ENCODE measurements at places on chromosomes 12 and 14.
A peak's percentile ranks its signal among the peaks of the same experiment; 100 is the strongest.

GRCh38 chr12:58502226-58502625 lies 418.1 kb downstream of the LRIG3 start:
- no peak for DNase-seq

GRCh38 chr12:25529738-25530137 lies 23.3 kb downstream of the LMNTD1 start:
- DNase-seq = no peak

DNA sequence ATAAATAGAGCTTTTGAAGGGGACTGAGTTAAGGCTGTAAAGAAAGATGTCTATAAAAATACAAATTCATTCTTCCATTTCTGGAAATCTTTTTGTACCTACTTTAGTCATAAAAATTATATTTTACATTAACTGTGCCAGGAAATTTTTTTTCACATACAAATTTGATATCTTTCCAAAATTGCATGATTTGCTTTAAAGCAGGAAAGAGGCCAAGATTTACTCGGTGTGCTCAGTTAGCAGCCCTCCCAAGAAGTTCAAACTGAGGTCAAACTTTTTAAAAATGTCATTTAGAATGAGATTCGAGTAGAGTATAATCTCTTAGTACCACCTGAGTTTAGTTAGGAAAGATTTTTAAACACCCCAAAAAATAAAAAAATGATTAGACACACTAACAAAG lies 173.2 kb upstream of the GRIP1 start:
- DNase-seq = no peak

DNA sequence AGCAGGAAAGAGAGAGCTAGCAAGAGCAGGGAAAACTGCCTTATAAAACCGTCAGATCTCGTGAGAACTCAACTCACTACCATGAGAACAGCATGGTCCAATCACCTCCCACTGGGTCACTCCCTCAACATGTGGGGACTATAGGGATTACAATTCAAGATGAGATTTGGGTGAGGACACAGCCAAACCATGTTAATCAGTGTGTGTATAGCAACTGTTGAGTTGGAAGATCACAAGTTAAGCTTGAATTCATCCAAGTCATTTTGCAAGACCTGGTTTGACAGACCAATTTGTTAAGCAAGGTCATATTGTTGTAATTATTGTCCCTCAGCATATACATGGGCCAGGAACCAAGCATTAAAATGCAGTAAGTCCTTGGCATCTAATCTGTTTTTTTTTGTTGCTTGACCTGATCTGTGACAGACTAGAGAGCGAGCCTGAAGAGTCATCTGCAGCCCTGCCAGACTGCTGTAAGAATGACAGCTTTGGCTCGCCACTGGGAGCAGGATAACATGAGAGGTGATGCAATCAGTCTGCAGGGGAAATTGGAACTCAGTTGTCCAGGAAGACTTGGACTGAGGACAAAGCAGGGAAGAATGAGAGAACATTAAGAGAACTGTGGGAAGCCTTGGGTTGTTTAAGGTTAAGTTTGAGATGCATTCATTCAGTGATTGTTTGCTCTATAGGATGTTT lies 297.6 kb upstream of the SEL1L start:
- no peak for DNase-seq

DNA sequence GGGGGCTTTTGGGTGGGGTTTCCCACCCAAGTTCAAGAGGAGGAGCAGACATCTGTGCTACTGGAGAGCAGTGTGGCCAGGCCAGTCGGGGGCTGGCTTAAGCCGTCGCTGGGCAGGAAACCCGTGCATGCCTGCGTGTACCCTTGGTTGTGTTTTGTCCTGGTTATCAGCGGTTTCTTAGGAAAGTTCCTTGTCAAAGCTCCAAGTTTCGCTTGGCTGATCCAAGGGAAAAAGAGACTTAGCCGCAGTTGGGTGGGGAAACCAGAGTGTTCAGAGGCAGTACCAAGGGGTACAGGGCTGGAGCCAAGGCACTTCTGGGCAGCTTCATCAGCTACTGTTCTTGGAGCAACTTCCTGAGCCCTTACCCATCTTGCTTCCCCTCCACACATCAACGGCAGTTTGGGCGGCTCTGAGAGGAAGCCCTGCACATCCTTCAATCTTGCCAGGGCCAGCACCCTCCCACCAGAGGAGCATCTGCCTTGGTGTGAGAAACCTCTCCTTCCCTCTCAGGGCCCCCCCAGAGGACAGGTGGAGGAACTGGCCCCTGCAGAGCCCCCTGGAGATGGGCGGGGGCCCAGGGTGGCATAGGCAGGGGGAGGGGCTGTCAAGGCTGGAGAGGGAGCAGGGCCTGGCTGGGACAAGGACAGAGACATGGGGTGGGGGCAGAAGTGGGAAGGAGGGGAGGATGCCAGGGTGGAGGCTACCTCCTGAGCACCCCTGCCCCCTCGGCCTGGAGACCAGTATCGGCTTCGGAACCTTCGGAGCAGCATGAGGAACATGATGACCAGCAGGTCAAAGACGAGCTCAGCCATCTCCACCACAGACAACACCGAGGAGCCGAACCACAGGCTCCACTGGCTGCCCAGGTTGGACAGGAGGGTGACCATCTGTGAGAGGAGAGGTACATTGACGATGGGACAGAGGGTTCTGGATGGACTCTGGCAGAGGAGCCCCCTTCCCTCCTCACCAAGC lies 5.8 kb upstream of the TNFRSF1A start:
- DNase-seq = peak; percentile 82

DNA sequence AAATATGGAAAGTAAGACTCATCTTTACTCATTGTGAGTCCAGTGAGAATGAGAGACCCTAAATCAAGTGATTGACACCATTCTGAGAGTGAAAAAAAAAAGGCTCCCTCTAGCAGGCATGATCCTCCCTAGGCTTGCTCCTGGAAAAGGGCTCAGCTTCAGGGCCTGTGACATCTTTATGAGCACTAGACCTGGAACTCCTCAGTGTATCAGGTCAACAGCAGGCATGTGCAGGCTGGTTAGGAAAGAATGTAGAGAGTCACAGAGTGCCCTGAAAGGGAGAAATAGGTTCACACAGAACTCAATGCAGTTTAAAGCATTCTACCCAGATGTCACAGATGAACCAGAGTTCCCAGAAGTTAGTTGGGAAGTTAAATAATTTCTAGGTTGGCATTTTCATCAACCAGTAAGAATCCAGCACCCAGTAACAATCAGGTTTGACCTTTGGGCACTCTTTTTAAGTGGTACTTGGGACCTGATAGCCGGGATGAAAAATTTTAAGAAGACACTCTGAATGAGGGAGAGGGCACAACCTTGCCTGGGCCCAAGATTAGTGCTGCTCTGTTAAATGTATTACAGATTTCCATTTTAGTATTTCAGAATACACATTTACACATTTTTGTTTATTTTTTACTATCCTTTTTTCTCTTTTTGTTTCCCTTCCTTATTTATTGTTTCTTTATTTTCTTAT lies 828.8 kb downstream of the C12orf50 start:
- DNase-seq = no peak

DNA sequence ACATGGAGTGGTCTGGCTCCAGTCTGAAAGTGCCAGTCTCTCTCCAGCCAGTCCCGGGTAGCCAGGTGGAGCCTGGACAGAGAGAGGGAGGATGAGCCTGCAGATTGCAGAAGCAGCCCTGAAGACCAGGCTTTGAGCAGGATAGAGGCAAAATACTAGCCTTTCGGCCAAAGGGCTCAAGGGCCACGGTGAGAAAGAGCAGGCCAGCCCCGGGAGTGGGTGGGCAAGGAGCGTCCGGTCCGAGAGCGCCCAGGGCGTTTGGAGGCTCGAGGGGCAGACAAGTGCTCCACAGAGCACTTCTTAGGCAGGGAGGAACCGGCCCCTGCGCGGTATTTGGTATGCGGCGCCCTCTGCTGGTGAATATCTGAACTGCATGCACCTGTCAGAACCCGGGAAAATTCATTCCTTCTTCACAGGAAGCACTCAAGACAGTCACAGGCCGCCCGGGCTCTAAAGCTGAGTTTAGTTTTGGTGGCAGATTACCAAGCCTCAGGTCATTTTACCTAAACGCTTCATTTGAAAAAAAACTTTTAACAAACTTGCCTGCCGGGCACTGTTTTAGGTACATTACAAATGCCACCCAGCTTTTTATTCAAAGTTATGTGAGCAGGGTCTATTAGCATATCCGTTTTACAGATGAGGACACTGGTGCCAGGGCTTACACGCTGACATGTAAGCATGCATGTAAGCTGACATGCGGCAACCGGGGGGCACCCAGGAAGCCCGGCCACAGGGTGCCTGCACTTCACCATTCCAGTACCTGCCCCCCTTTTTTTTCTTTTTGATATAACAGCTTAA lies 21.0 kb upstream of the PSMC1 start:
- DNase-seq = peak; percentile 52

DNA sequence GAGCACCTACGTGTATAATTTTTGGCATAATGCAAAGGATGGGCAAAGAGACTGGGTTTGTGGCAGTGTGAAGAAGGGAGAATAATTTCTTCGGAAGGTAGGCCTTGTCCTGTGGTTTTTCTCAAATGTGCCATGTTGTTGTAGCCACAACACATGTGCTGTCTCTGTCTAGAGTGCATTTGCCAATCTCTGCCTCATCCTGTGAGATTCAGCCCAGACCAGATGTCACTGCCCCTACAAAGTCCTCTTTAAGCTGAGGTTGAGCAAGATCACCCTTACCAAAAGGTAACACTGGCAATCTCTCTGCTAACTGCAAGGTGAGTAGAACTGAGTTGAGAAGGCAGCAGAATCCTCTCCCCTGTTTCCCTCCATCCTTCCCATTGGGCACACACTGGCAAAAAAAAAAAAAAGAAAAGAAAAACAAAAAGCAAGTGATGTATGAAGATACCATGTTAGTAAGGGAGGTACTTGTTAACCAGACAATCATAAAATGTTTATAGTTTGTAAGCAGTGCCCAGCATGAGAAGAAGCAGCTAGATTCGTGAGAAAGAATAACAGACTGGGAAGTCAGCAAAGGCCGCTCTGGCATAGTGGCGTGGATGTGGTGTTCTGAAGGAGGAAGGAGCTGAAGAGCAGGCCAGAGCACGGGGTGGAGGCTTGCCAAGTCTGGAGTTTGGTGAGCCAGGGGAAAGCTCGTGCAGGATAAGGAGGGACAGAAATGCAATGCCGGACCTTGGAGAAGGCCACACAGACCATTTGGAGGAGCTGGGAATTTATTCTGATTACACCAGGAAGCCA lies 18.9 kb downstream of the DYRK2 start:
- no peak for DNase-seq

GRCh38 chr12:6294156-6295093 lies 16.1 kb upstream of the PLEKHG6 start:
- DNase-seq = no peak

GRCh38 chr14:100080206-100080605 lies 15.0 kb downstream of the EVL start:
- no peak for DNase-seq

GRCh38 chr12:52350021-52350620 lies 17.2 kb downstream of the KRT85 start:
- DNase-seq = no peak

- DNase-seq = no peak
These were observed 8.4 kb downstream of the AMDHD1 start for GRCh38 chr12:95951515-95951914.

DNA sequence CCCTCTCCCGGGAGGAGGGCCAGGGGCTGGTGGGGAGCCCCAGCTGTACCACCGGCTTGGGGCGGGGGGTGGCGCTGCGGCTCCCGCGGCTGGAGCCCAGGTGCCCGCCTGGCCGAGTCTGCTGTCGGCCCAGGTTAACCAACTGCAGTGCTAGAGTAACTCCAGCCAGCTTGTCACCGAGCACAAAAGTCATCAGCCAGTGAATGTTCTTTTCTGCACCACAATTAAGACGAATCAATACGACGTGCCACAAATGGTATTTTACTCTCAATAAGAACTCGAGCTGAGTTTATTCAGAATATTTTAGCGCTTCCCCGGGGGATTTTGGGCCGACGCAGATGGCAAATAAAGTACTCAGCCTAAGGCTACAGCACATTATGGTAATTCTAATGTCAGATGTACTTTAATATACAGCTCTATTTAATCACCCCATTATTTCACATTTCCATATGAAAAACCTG lies 83.2 kb downstream of the BCL11B start:
- DNase-seq = no peak

- DNase-seq = no peak
These were observed 14.4 kb downstream of the SPTLC2 start for GRCh38 chr14:77601846-77602619.

GRCh38 chr12:26938701-26939062 lies 412 bp downstream of the FGFR1OP2 start:
- DNase-seq = no peak

- no peak for DNase-seq
These were observed 73.3 kb downstream of the PTHLH start for GRCh38 chr12:27899151-27899661.

- DNase-seq = no peak
These were observed 376.3 kb upstream of the RGS6 start for GRCh38 chr14:71555654-71556559.

DNA sequence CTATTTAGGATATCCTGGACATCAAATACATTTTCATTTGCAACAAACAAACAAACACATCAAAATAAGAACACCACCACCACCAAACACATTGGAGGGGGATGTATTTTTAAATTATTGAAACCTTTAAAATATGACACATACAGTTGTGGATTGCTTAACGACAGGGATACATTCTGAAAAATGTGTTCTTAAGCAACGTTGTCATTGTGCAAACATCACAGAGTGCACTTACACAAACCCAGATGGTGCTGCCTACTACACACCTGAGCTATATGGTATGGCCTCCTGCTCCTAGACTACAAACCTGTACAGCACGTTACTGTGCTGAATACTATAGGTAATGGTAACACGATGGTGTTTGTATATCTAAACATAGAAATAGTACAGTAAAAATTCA lies 19.4 kb downstream of the PYGL start:
- DNase-seq = no peak

DNA sequence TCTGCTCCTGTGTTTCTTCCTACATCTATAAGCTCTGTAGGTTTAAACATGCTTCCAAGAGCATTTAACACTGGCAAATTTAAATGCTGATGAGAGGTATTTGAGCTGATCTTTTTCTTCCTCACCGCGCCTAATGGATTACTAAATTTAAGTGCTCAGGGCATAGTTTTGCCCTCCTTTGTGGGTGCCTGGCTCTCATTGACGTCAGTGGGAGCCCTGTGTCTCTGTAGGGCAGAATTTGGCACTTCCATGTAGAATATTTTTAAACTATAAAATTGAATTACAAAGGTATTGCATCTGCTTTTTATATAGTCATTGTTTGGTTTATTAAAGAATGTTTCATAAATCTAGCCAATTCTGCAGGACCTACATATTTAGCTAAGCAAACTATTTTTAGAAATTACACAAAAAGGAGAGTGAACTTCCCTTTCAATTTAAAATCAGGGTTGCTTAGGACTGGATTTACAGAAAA lies 444.8 kb downstream of the AEBP2 start:
- DNase-seq = no peak

- no peak for DNase-seq
These were observed 13.3 kb upstream of the TCL1A start for GRCh38 chr14:95727056-95727700.

DNA sequence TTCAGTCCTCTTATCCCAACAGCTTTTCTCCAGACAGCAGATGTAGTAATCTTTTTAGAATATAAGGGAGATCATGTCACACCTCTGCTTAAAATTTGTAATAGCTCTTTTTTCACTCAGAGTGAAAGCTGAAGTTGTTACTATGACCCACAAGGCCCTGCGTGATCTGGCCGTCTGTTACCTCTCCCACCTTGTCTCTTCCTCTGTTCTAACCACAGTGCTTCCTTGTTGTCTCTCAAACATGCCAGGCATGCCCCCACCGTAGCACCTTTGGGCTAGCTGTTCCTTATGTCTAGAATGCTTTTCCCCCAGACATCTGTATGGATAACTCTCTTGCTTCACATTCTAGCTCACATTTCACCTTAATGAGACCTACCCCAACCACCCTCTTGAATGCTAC lies 6.5 kb downstream of the NECAP1 start:
- peak; percentile 17 for DNase-seq

- DNase-seq = peak; percentile 39
These were observed 6.2 kb upstream of the PLEKHH1 start for GRCh38 chr14:67526676-67527459.
